ENCODE measurements at places on chromosomes 1 and 21. TPM values are rescaled to one million over a fixed set of nuclear protein-coding genes. Genes with fewer than 3 reads are reported as not detected.

DNA sequence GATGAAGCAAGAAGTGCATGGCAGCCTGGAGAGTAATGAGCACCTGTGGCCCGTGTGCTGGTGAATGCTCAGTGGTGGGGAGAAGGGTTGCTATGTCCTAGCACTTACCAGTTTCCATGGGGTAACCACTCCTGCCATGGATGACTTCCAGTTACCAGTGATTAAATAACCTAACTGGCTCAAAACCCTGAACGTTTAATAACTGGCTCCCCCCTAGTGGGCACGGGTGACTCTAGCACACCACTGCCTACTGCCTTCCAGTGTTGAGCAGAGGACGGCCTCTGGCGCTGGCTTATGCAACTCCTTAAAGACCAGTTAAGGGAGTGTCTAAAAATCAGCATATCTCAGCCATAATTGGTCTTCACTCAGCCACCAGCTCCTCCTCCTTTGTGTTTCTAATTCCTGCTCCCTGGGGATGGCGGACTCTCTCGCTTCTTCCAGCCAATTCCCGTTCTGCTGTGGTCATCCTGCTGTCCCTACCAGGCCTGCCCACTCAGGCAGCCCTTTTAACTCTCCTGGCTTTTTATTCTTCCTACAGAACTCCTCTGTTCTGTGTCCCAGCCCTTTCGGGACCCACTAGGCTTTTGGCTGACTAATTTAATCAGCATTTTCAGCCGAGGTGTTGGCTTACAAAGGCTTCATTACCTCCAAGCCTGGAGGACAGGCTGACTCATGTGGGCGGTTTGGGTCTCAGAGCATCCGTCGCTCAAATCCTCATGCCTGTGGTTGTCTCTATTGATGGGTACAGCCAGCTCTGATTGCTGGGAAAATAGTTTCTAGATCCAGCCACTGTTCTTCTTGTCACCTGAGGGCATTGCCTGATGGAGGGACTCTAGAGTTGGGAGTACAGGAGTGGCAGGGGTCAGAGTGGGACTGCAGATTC, 332.4 kb downstream of the CAMTA1 start:
- H3K27ac ChIP-seq: no peak overlapping the region
- H3K27me3 ChIP-seq: peaks cover 7% of the 10 kb centered on the region
- no peak for DNase-seq
- no peaks in the 10 kb centered on the region for H3K4me1 ChIP-seq

DNA sequence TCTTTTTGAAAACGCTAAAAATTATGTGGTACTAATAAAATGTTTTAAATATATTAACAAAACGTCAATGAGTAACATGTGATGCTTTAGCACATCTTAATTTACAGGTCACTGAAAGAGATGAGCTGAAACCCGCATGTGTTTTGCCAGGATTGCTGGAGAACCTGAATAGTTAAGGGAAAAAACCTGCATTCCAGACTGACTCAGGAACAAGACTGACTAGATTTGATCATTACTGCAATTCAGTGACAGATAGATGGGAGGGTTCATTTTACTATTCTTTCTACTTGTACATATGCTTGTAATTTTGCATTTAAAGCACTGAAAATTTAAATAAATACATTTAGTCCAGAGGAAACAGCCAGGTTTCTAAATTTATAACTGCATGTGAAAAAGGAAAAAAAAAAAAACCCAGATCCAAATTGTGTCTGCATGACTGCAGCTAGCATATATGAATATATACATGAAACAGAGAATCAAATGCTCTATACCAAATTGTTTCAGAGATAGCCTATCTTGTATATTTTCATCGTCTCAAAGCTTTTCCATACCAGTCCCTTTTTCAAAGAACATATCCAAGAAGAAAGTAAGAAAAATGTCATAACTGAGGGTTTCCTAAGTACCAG, 71.7 kb downstream of the APP start:
- no peaks in the 10 kb centered on the region for H3K4me1 ChIP-seq
- peaks cover 9% of the 10 kb centered on the region for H3K36me3 ChIP-seq
- H3K27me3 ChIP-seq: no peaks in the 10 kb centered on the region
- DNase-seq: no peak

Gene KDF1
- total RNA-seq: 0.30 TPM

Gene PCNT
- total RNA-seq: 47.7 TPM

- H3K36me3 ChIP-seq: peaks cover 57% of the 10 kb centered on the region
- H3K4me1 ChIP-seq: peaks cover 28% of the 10 kb centered on the region
- DNase-seq: no peak
- H3K27ac ChIP-seq: no peak overlapping the region
Observed at GRCh38 chr1:25899792-25900191, 6.4 kb downstream of the STMN1 start.

DNA sequence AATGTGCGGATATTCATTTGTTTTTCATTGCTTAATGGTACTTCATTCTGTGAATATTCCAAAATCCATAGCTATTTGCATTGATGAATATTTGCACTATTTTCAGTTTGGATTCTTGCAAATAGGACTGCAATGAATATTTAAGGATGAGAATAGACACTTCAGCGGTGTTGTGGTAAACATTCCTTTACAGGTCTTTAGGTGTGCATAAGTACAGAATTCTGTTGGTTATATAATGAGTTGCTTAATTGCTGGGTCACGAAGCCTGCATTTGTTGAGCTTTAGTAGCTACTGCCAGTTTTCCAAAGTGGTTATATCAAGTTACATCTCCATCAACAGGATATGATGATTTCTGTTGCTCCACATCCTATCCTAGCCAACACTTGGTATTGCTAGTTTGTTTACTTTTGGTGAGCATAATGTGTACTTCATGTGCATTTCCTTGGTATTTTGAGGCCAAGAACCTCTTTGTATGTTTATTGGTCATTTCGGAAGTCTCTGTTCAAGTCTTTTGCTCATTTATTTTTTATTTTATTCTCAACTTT, 64.2 kb upstream of the CYYR1 start:
- H3K4me3 ChIP-seq: no peak overlapping the region
- H3K27ac ChIP-seq: no peak overlapping the region
- H3K27me3 ChIP-seq: no peaks in the 10 kb centered on the region
- no peak for DNase-seq
- H3K36me3 ChIP-seq: no peaks in the 10 kb centered on the region

GRCh38 chr21:45306453-45306831, 18.7 kb upstream of the POFUT2 start:
- H3K4me1 ChIP-seq: peaks cover 22% of the 10 kb centered on the region
- no peak overlapping the region for H3K4me3 ChIP-seq
- no peaks in the 10 kb centered on the region for H3K36me3 ChIP-seq
- no peak overlapping the region for H3K27ac ChIP-seq
- no peak for DNase-seq

DNA sequence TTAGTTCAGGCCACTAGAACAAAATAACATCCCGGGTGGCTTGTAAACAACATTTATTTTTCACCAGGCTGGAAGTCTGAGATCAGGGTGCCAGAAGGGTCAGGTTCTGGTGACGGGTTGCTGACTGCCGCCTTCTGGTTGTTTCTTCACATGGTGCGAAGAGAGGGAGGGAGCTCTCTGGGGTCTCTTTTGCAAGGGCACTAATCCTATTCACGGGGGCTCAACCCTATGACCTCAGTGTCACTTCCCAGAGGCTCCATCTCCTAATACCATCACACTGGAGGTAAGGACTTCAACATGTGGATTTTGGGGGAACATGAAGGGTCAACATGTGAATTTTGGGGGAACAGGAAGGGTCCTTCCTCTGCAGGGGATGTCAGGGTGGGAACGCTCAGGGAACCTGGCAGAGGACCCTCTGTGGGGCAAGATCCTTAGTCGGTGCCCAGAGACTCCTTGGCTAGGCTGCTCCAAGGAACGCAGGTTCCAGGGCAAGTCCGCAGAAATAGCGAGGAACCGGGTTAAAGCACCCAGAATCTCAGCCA, 8.7 kb upstream of the C2CD2 start:
- peaks cover 2% of the 10 kb centered on the region for H3K4me1 ChIP-seq
- no peak overlapping the region for H3K4me3 ChIP-seq
- H3K27ac ChIP-seq: no peak overlapping the region
- DNase-seq: no peak

Gene DDR2
- 0.21 TPM for total RNA-seq

- no peaks in the 10 kb centered on the region for H3K36me3 ChIP-seq
- no peaks in the 10 kb centered on the region for H3K27me3 ChIP-seq
- peaks cover 7% of the 10 kb centered on the region for H3K4me1 ChIP-seq
- no peak overlapping the region for H3K4me3 ChIP-seq
- H3K27ac ChIP-seq: no peak overlapping the region
Observed at GRCh38 chr1:64478594-64479470, 8.9 kb downstream of the CACHD1 start.

- H3K36me3 ChIP-seq: no peaks in the 10 kb centered on the region
- peak; percentile 12 for DNase-seq
- H3K27me3 ChIP-seq: peaks cover 2% of the 10 kb centered on the region
- H3K4me1 ChIP-seq: no peaks in the 10 kb centered on the region
Observed at GRCh38 chr1:226568077-226568831, 19.7 kb downstream of the STUM start.

GRCh38 chr1:58778385-58779000, 5.4 kb downstream of the JUN start:
- H3K27me3 ChIP-seq: peaks cover 2% of the 10 kb centered on the region
- H3K36me3 ChIP-seq: peaks cover 12% of the 10 kb centered on the region
- H3K4me1 ChIP-seq: peaks cover 23% of the 10 kb centered on the region
- no peak overlapping the region for H3K27ac ChIP-seq

DNA sequence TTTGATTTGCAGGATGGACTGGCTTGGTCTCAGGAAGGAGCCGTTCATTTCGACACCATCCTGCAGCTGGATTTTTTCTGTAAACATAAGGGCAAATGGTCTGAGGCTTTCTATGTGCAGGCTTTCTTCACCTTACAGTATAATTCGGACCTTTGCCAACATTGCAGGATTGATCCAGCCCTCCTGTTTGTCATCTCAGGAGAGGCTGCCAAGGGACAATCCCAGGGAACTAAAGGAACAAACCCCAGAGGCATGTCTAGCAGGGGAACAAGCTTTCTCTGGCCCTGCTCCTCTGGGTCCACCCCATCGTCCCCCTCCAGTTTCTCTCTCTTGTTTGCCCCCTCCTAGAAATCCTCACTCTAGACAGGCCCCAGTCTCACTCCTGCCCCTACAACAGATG, 24.8 kb upstream of the GBP6 start:
- no peak for DNase-seq
- no peaks in the 10 kb centered on the region for H3K4me1 ChIP-seq
- H3K27ac ChIP-seq: no peak overlapping the region
- no peaks in the 10 kb centered on the region for H3K27me3 ChIP-seq
- no peaks in the 10 kb centered on the region for H3K36me3 ChIP-seq

Gene GUCA2B
- not detected for total RNA-seq

Gene RNF11
- 26.0 TPM for total RNA-seq

Gene KIF17
- total RNA-seq: 0.25 TPM

Gene RNU1-1
- 1,573 TPM for total RNA-seq

Gene RIMKLA
- 6.7 TPM for total RNA-seq

Gene FYB2
- not detected for total RNA-seq

GRCh38 chr1:20666146-20666545, 5.0 kb upstream of the DDOST start:
- H3K36me3 ChIP-seq: peaks cover 1% of the 10 kb centered on the region
- H3K4me1 ChIP-seq: peaks cover 14% of the 10 kb centered on the region
- H3K27ac ChIP-seq: no peak overlapping the region
- DNase-seq: no peak

Gene OLFML3
- total RNA-seq: not detected

DNA sequence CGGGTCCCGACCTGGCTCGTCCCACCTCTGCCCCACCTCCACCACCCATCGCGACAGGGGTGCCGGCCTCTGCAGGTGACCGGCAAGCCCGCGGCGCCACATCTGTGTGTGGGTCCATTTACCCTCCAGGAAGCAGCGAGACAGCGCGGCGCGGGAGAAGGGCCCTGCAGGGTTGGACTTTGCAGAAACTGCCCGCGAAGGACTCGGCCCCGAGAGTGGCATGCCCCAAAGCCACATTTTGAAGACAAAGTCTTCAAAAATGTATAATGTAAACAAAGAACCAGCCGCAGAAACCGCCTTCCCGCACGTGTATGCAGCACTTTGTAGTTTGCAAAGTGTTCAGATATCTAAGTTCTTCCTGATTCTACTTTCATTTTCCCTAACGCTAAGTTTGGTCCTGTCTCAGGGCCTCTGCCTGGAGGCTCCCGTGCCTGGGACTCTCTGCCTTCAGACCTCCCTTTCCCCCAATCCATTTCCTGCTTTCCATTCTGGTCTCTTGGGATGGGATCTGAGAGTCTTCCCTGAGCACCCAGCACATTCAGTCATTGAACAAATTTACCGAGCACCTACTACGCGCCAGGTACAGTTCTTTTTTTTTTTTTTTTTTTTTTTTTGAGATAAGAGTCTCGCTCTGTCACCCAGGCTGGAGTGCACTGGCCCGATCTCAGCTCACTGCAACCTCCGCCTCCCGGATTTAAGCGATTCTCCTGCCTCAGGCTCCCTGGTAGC, 524 bp upstream of the TMCO4 start:
- peaks cover 28% of the 10 kb centered on the region for H3K4me1 ChIP-seq
- H3K27ac ChIP-seq: peak overlapping the region; percentile 89
- peak overlapping the region; percentile 73 for H3K4me3 ChIP-seq

GRCh38 chr1:94734963-94735901, 84.9 kb upstream of the SLC44A3 start:
- H3K4me1 ChIP-seq: peaks cover 10% of the 10 kb centered on the region
- H3K27me3 ChIP-seq: peaks cover 4% of the 10 kb centered on the region
- no peak overlapping the region for H3K27ac ChIP-seq
- H3K4me3 ChIP-seq: no peak overlapping the region
- no peaks in the 10 kb centered on the region for H3K36me3 ChIP-seq

GRCh38 chr1:917466-918091, 6.1 kb upstream of the SAMD11 start:
- DNase-seq: no peak
- H3K27ac ChIP-seq: no peak overlapping the region
- H3K4me1 ChIP-seq: peaks cover 10% of the 10 kb centered on the region

DNA sequence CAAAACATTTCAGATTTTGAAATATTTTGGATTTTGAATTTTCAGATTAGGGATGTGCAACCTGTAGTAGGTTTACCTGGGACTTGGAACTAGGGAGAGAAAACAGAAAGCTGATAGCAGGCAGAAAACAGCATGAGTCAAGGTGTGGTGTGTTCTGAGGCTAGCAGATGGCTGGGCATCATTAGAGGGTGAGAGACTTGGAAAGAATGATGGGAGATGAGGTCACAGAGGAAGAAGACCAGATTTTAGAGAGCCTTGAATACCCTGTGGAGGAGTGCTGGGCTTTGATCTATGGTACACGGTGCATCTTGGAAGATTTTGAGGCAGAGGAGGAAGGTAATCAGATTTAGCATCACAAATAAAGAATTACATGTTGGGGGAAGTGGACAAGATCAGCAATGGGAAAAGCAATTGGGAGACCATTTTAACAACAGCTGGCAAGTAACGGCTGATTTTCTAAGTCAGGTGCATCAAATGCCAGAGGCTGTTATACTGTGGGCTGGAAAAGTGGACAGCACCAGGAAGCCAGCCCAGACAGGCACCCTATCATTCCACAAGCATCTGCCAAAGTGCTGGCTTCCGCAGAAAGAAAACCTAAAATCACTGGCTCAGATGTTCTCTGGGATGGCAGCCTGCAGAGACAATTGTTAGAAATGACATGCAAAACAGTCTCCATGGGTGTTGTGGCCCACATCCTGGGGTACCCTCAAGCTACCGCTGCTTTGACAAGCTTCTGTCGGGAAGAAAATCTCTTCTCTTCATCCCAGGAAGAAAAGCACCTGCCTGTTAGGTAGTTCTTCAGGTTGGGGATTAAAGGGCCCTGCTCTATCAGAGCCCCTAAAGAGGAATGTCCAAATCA, 30.9 kb upstream of the CAMK1G start:
- no peak for DNase-seq
- no peak overlapping the region for H3K4me3 ChIP-seq
- no peak overlapping the region for H3K27ac ChIP-seq
- peaks cover 2% of the 10 kb centered on the region for H3K4me1 ChIP-seq
- H3K36me3 ChIP-seq: no peaks in the 10 kb centered on the region

All from activated CD4-positive, alpha-beta T cell treated with anti-CD3 and anti-CD28 coated beads for 36 hours (primary cell).